ENCODE measurements at places on chromosomes 1 and 21.
A peak's percentile ranks its signal among the peaks of the same experiment; 100 is the strongest.

DNA sequence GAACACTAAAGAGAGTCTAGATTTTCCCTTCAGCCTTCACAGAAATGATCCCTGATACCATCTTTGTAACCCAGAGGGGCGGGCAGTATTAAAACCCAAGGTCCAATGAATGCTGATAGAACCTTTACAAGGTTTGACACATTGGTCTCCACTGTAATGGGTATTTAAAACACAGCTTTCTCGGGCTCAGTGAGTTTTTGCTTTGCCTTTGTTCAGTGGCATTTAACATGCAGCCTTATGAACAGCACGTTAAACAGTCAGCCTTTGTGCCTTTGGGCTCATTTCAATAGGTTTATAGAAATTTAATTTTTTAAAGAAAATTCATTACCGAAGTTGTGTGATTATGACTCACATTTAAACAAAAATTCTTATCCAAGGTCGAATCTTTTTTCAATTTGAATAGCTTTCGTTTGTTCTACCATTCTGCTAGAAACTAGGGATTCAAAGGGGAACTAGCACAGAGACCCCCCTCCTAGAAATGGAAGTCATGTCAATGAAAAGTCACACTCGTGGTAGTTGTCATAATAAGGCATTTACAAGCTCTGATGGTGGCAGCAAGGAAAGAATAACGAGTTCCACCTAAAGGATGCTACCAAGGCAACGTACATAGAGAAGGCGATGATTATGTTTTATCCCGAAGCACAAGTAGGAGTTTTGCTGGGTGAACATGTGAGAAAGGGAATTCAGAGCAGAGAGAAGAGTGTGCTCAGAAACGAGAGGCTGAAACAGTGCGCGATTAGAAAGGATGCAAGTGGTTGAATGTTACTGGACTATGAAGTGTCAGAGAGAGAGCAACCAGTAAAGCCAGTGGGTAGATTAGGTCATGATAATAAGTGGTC is 66.2 kb downstream of the SGIP1 start:
- DNase-seq, result no peak

- peak; percentile 74 for DNase-seq
Measured at GRCh38 chr1:54408147-54409066, 2.2 kb upstream of the SSBP3 start.

DNA sequence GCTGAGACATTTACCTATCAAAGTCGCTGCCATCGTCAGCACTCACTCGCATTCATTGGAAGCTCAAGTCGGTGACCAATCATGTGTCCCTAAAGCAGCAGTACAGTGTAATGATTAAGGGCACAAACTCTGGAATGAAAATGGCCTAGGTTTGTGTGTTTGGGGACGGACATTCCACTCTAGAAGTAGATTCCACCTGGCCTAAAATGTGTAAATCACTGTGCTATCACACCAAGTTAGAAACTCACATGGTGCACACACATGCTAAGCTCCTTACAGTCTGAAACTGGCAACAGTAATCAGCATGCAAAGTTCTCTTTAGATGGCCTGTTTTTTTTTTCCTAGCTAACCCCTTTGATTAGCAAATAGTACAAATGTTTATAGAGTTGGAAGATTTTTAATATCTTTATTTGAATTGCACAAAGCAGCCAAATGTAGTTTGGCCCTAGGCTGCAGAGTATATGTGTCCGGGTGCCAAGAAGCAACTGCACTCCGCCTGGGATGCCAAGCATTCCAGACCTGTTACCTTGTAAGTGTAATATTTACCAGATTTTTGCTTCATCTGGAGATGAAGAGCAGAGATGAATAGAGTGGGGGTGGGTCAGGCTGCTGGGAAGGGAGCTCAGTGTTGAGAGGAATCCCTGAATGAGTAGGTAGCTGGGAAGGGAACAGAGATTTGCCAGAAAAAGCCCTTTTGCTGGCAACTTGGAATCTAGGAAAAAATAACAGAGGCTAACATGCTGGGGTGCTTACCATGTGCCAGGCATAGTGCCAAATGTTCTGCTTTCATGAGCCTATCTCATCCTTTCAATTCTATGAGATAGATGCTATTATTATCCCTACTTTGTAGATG is 35.2 kb downstream of the TGFB2 start:
- DNase-seq, result peak; percentile 84

DNA sequence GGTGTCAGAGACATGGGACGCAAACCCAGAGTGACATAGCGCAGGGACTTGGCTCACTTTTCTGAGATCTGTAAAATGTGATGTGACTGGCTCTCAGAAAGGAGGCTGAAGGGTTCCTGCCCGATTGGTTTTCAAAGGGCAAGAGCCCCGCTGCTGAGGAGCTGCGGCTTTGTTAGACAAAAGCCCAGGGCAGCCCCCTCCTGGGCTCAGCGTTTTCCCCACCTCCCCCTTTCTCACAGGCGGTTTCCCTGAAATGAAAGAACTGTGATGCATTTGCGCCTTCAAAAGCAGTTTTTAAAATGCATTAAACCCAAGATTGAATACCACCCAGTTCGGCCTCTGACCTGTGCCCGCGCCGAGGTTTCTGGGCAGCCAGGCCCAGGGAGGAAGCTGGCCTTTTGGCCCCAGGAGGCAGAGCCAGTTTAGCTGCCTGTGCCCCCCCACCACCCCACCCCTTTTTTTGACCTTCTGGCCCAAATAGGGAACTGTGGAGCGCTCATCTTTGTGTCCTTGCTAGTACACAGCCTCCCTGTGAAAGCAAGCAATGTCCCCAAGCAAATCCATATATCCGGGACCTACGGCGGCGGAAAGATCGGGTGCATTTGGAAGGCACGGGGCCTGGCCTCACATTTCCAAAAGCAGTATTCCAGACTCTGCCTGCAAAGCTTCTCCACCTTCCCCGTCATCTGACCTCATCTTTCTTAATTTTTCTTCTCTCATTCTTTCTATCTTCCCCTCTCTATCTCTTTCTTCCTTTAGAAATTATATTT is 28.6 kb downstream of the CD247 start:
- DNase-seq, result no peak

DNA sequence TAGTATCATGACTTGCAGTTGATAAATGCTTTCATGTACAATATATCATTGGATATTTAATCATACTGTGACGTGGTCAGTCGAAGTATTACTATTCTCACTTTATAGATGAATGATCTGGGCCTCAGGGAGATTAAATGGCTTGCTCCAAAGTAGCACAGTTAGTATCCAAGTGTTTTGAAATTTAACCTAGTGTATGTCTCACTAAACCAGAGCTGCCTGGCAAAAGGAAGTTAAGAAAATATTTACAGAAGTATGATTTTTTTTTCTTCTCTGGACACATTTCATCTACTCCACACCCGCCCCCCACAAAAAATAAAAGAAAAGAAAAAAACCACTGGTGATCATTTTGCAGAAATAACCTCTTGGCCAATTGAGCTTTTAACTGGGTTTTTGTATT is 71.9 kb upstream of the CXADR start:
- DNase-seq, result no peak

DNA sequence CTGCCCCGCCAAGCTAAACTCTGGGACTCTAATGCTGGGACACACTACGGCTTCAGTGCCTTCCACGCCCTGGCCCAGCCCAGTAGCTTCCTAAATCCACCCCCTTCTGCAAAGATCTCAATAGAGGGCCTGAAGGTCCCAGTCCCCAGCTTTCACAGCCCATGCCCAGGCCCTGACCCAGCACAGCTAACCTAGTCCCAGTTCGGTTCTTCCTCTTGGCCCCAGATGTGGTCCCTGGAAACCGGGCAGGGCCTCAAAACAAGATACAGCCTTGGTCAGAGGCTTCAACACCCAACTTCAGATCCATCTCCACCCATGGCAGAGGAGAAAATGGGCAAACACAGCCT is 646 bp upstream of the PDZK1IP1 start:
- no peak for DNase-seq

GRCh38 chr1:8711151-8711550 is 106.3 kb downstream of the RERE start:
- no peak for DNase-seq

DNA sequence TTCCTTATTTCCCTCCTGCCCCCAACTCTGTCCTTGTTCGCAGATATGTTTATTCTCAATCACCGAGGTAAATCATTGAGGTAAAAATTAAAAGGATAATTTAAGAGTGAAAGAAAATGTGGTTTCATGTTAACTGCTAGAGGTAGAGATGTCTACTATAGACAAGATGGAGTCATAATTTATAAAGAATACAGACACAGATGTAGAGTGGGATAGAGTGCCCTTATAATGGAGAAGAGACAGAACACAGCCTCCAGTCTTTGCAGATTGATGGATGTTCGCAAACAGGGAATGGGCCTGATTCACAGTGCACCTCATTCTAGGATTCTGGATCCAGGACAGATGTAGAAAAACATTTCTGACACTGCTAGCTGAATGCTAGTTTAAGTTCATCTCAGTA is 139.1 kb upstream of the SERTAD4 start:
- no peak for DNase-seq

- DNase-seq, result no peak
Measured at GRCh38 chr1:222299524-222299923, 248.4 kb downstream of the HHIPL2 start.

DNA sequence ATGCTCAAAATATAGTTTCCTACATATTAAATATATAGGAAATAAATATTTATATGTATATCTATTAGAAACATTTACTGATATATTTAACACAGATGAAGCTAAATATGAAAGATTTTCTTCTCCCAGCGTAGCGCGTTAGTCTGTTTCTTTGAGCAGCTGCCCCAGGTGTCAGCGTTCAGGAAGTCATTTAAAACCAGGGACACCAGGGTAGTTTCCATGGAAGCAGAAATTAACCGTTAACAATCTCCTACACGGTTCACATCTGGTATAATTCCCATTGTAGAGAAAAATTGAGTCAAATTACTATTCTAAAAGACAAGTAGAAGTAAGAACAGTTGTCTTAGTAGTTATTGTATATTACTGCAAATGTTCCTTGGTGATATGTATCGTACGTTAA is 1443.7 kb downstream of the MRPL39 start:
- DNase-seq, result no peak

GRCh38 chr21:14875704-14876523 is 188.9 kb downstream of the NRIP1 start:
- DNase-seq, result no peak

GRCh38 chr1:9615316-9616063 is 26.8 kb downstream of the TMEM201 start:
- DNase-seq, result no peak

- DNase-seq, result no peak
Measured at GRCh38 chr1:108878678-108879077, 1.9 kb downstream of the GPSM2 start.

DNA sequence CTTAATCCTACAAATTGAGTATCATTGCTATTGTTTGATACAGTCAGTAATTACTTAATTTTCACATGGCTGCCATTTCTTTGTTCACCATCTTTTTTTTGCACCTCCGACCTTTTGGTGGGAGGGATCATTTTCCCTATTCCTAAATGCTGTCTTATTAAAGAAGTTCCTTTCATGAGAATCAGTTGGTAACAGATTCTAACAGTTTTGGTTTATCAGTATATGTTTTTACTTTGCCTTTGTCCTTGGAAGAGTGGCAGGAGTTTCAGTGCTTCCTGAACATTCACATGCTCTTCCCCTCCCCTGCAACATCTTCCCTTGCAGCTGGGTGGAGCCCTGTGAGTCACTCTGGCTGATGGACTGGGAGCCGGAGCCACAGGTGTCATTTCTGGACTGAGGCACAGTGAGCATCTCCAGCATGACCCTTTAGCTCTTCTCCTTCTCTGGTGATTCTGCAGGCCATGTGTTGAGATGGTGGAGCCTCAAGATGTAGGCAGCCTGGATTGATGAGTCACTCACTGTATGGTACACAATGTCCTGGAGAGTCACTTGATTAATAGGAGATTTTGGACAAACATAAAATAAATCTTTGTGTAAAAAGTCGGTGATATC is 217.7 kb downstream of the URB2 start:
- no peak for DNase-seq

DNA sequence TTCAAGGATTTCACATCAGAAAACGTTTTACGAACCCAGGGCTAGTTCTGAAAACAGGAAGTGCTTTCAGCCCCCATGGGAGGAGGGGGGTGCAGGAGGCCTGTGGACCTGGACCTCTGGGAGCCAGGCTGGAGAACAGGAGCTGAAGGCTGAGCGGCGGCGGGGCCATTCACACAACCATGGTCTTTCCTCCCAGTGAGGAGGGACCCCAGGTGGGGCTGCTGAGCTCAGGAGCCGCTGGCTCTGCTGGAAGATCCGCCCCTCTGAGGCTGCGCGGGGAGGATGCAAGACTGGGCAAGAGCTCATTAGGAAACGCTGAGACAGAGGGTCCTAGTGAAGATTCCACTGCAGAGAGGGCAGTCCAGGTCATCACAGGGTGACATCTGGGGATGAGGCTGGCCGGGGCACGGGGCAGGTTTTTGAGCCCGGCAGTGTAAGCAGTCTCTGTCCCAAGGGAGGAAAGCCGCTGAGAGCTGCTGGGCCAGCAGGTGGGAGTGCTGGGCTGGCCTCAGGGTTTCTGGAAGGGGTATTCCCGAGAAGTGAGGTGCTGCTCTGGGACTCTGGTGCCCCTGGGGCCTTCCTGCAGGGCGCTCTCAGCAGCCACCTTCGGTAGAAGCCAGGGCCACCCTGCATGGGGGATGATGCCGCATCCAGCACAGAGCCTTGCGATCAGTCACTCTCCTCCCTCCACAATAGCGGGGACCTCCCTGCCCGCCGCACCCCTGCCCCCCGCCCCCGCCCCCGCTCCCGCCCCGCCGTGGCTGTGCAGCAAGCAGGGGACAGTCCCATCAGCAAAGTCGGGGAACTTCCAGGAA is 7.5 kb downstream of the MX2 start:
- DNase-seq, result no peak

DNA sequence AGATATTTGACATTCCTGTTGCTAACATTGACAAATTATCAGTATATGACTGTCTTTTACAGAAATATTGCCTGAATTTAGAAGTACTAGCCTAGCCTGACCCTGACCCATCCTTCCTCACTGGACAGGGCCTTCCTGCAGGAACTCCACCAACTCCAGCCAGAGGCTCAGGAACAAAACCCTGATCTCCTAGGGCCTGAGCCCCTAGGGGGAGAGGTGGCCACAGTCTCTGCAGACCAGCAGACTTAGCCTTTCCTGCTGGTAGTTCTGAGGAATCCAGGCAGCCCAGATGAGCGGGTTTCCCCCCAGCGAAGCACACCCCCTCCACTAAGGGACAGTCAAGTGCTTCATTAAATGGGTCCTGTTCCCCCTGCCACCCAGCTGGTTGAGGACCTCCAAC is 44.3 kb upstream of the LRIF1 start:
- DNase-seq, result no peak

- peak; percentile 55 for DNase-seq
Measured at GRCh38 chr1:161726473-161727255, 5.3 kb downstream of the FCRLB start.

Measured in HS-5 (cell line).